Stimulated activated CD4-positive, alpha-beta T cell treated with anti-CD3 and anti-CD28 coated beads, Interleukin-15, amount 100 ng/mL, for 24 hours (primary cell): ENCODE measurements at places on chromosomes 6 and 20.

- no peak for DNase-seq
These were observed 21.7 kb upstream of the RANBP9 start for GRCh38 chr6:13733178-13733887.

- peak; percentile 7 for DNase-seq
These were observed 161.3 kb upstream of the GGTLC1 start for GRCh38 chr20:24149881-24150307.

DNA sequence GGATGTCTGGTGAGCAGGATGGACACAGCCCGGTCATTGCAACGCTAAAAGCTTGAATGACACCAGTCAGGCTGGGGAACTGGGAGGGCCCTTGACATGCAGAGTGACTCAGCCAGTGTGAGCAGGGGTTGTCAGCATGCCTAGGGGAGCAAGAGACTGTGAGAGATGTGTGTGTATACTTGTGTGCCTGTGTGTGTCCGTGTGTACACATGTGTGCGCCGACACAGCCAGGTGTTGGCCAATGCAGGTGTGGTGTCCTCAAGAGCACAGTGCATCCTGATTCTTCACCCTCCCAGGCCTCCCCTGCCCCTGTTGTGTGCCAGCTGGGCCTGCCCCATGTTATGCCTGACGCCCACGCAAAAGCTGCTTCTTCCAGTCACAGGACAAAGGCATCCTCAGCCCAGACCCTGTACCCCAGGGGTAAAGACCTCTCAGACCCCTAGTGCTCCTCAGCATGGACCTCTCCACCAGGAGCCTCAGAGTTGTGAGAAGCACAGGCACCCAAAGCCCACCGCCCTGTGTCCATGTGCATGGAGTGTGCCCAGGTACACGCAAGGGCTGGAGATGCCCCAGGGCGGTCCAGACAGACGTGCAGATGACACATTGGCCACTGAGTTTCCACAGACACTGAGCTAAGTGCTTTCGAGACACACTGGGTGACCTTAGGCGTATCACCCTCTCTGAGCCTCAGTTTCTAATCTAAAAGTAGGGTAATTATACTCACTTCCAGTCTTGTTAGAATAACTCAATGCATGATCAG is 16.6 kb downstream of the NRSN2 start:
- DNase-seq, result no peak

- DNase-seq, result no peak
These were observed 62.5 kb upstream of the PHACTR1 start for GRCh38 chr6:12654107-12654506.

- no peak for DNase-seq
These were observed 163.8 kb upstream of the TAB2 start for GRCh38 chr6:149153693-149154092.

DNA sequence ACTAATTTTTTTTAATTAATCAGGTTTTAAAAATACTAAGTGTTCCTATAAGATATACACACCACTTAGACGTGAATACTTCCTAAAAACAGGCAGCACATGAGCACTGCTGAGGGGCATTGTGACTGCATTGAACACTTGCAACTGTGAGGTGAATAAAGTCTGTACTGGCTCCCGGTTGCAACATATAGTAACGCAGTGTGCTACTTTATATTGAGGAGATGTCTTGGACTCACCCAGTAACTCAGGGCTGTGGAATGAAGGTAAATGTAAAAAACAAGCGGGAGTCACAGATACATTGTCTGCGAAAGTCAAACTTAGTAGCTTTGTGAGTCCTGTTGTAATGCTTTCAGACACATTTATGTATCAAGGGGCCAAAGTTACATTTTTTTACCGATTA is 17.0 kb upstream of the HLA-A start:
- no peak for DNase-seq

DNA sequence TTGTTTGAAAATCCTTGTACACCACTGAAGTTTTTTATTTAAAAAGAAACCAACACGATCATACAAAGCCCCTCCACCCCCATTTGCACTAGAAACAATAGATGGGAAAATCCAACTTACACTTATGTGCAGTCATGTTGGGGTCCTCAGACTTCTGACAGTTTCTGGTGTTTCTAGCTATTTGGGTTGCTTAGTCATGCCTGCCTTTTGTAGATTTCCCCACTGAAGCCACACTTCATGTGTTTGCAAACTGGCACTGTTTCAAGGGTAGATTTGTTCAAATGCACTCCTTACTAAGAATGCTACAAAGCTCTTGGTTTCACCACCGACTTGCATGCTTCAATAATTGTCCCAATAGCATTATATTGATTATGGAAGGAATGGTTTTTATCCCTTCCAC is 1.5 kb downstream of the SH3BGRL2 start:
- DNase-seq, result no peak

GRCh38 chr6:46954837-46955451 is 33.2 kb upstream of the ADGRF5 start:
- DNase-seq, result no peak

DNA sequence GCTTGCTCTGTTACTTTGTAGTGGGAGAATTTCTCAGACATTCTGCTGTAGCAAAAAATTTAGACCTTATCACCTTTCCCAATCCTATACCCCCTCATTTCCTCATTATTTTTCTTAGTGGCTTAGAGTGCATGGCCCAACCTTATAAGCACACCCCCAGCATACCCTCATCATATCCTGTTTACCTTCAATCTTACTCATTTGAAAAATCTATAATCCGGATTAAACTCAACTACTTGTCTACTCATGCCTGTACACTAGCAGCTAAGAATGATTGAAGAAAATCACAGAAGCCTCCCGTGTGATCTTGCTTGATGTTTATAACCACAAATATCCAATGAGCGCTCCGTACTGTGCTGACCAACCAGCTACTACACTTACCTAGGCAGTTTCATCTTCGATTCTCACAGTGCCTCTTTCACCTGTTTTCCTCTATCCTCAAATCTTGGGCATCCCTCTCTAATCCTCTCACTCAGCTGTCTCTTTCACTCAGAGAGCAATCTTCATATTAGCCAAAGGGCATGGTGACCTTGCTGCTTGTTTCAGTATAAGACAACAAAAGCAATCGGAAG is 36.6 kb downstream of the AIG1 start:
- DNase-seq, result no peak

GRCh38 chr6:131524695-131525336 is 48.2 kb upstream of the ARG1 start:
- no peak for DNase-seq

DNA sequence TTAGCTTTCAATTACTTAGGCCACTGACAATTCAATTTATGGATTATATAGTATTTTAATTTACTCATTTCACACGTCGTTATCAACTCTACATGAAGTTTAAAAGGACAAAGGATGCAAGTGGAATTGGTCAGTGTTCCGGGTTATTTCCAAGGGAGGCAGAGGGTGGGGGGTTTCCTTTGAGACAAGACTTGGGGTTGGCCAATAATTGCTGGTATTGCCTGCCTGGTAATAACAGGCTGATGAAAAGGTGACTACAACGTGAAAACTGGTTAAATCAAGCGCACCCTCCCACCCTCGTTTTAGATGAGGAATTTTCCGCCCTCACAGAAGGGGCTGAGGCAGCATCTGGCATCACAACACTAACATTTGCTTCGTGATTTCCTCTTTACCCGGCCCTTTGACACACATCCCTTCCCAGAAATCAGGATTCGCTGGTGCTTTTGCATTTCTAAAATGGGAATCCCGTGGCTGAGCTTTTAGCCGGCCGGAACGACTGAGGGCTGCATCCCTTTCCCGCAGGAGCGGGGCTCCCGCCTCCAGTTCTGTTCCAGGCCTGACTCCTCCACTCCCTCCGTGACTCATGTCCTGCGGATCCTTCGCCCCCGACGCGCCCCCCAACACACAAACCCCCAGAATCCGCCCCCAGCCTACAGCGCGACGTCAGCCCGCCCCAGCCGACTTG is 999 bp upstream of the PIM1 start:
- peak; percentile 48 for DNase-seq

GRCh38 chr6:49906526-49906925 is 40.2 kb upstream of the CRISP1 start:
- DNase-seq, result no peak

- peak; percentile 45 for DNase-seq
These were observed 17.4 kb upstream of the GTSF1L start for GRCh38 chr20:43744151-43744611.

GRCh38 chr20:33267701-33268100 is 15.3 kb upstream of the BPIFB1 start:
- DNase-seq, result no peak

- DNase-seq, result no peak
These were observed 19.7 kb downstream of the TIAM2 start for GRCh38 chr6:155014670-155015300.

- DNase-seq, result no peak
These were observed 140.1 kb upstream of the BTBD3 start for GRCh38 chr20:11777387-11778205.

DNA sequence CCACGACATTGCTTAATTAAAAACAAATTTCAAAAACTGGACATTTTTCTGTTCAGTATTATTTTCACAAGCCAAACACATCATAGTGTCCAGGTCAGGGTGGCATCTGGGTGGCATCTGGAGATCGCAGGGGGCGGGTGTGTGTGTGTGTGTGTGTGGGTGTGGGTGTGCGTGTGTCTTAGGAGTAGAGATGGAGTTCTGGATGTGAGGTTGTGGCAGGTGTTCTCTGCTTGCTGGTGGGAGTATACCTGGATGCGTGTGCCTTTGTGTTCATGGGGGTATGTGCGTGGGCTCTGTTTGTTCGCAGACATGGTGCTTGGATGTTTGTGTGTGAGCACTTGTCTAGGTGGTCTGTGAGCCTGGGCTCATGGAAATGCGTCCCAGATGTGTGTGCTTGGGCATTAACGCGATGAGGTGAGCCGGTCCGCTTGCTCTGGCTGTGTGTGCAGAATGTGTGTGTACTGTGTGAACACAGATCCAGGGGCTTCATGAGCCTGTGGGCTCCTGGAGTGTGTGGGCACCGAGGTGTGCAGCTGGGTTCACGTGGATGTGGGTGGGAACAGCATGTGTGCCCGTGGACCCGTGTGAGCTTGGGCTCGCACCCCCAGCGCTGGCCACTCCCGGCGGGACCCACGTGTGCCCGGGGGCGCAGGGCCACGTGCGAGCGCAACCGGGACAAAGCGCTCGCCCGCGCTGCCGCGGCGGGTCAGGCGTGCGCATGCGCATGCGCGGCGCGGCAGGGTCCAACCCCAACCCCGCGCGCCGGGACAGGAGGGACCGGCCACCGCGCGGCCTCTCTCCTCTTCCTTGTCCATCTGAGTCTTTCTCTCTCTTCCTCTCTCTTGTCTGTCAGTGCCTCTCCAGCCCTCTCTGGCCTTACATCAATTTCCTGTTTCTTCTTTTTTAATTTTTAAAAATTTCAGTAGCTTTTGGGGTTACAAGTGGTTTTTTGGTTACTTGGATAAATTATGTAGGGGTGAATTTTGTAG is 60.4 kb downstream of the SRC start:
- DNase-seq, result peak; percentile 65

DNA sequence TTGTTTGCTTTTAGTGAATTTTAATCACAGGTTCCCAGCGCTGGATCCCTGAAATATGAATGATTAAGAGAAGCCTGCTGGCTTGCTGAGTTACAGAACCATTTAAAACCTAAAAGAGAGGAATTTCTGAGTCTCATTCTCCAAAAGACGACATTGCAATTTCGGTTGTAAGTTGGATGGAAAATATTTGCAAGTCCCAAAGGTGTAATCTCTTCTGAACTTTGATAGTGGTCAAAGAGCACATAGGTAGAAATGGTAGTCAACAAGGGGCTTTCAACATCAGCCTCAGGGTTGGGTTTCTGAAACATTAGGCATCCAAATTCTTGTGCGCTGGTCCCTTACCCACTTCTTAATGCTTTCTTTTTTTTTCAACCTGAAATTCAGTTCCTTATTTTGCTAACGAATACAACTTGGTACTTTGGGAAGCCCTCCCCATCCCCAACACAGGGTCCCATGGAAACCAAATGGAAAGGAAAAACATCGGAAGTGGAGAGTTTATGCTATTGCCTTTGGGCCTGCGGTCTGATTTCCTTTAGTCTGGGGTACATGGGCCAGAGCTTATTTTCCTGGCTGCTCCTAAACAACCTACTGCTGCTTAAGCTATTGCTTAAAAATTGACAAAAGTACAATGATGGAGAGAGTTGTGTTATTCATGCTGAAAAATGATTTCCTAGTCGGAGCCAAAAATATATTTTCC is 117.0 kb upstream of the KCNK16 start:
- no peak for DNase-seq

DNA sequence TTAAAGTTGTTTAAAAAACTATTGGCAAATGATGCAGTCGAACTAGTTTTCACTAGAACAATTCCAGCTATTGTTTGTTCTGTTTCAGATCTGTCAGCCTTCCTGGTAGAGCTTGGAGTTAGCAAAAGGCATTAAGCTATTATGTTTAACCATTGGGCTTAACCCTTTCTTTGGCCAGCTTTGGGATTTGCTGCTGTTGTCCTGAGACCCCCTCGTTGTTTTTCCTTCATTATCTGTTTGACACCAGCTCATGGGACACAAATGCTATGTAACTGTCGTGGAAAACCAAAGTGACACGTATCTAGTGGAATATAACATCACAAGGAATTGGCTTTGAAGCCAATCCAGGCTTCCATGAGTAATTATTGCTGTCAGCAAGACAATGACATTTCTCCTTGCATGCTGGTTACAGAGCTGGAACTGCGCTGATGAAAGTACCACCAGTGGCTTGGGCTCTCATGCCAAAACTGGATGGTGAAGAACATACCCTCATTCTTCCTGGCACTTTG is 96.0 kb downstream of the EYA2 start:
- DNase-seq, result no peak

- DNase-seq, result peak; percentile 67
These were observed 257.1 kb upstream of the TAB2 start for GRCh38 chr6:149060300-149060984.

- DNase-seq, result peak; percentile 50
These were observed 185.6 kb downstream of the TSHZ2 start for GRCh38 chr20:53157443-53158408.

DNA sequence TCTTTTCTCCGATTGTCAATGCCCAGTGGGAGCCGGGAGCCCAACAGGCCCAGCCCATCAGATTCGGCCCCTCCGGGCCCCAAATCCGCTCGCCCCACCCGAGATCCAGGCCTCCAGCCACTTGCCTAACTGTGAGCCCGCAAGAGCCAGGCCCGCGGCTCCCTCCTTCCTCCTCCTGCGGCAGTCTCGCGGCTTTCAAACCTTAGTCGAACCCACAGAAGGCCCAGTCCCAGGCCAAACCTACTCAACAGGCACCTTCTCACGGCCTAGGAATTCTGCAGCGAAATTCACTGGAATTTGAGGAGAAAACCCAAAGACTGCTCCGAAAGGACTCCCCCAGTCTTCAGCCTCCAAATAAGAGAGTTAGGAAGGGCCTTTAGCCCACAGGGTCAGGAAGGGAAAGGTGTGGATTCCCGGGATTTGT is 2.8 kb upstream of the TFAP2A start:
- DNase-seq, result no peak

DNA sequence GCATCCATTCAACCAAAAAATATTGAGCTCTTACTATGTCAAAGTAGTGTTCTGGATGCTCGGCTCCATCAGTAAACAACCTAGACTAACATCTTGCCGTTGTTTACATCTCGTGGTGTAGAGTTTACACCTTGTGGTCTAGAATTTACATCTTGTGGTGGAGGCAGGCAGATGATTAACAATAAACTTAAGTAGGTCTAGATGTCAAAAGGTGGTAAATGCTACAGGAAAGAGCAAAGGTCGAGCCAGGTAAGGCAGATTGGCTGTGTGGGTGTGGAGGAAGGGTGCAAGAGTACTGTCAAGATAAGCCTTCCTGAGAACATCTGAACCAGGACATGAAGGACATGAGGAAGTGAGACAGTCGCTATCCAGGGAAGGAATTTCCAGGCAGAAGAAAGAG is 88.4 kb upstream of the ESR1 start:
- no peak for DNase-seq
